BJ (cell line): ENCODE measurements at places on chromosomes 6 and 20. TPM values are rescaled to one million over a fixed set of nuclear protein-coding genes. Genes with fewer than 3 reads are reported as not detected.

GRCh38 chr6:118812970-118813369, 81.0 kb upstream of the ASF1A start:
- no peak for DNase-seq

Gene GPSM3
- polyA plus RNA-seq = 9.8 and 13.3 TPM in 2 replicates

GRCh38 chr6:130432838-130433237, 67.0 kb downstream of the TMEM200A start:
- DNase-seq = no peak

- no peak for DNase-seq
Measured at GRCh38 chr6:156779206-156780094, 2.3 kb downstream of the ARID1B start.

Gene ADAM33
- polyA plus RNA-seq = 53.8 and 82.6 TPM in 2 replicates

DNA sequence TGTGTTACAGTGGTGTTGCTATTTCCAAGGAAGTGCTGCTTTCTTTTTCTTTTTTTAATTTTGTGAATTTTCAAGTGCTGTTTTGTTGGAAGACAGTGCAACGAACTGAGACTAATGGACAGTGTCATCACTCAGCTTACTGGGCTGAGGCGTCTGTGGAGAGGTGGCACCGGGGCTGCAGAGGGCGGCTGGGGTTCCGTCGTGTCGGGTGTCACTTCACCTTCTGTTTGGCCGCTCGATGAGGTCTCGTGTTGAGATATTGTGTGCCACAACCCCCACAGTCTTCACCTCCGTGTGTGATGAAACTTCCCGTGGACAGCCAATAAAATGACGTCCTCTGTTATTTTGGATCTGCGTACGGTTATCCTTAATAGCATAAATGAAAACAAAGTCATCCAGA, 149.4 kb upstream of the SNX9 start:
- DNase-seq = no peak

Gene COL9A3
- 0.21 and 0.34 TPM in 2 replicates for polyA plus RNA-seq

DNA sequence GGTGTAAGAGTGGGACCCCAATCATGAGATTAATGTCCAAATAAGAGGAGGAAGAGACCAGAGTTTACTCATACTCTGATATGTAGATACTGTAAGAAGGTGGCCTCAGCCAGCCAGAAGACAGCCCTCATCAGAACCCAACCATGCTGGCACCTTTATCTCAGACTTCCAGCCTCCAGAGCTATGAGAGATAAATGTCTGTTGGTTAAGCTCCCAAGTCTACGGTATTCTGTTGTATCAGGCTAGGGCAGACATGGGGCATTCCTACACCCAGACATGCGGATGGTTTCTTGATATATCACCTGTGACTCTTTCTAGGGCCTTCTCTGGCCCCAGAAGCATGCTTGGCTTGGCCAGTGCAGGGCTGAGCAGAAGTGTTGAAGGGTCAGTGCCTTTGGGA, 247.4 kb upstream of the RIN2 start:
- no peak for DNase-seq

Gene B3GAT2
- polyA plus RNA-seq = 0.01 and 0.02 TPM in 2 replicates

DNA sequence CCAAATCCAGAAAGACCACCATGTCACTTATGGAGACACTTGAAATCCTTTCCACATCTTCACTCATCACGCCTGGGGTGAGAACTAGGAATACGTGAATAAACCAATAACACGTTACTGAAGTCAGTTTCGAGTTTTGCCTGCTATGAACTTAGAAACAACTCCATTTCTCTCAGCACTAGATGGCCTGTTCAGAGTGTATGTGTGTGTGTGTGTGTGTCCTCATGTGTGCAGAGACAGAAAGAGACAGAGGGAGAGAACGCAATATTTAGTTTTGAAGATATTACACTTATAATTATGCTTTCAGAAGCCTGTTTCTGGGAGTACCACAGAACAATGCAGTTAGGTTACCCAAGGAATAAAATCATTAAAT, 81.2 kb upstream of the CCN6 start:
- no peak for DNase-seq

- no peak for DNase-seq
Measured at GRCh38 chr20:31684153-31685015, 38.3 kb downstream of the BCL2L1 start.

DNA sequence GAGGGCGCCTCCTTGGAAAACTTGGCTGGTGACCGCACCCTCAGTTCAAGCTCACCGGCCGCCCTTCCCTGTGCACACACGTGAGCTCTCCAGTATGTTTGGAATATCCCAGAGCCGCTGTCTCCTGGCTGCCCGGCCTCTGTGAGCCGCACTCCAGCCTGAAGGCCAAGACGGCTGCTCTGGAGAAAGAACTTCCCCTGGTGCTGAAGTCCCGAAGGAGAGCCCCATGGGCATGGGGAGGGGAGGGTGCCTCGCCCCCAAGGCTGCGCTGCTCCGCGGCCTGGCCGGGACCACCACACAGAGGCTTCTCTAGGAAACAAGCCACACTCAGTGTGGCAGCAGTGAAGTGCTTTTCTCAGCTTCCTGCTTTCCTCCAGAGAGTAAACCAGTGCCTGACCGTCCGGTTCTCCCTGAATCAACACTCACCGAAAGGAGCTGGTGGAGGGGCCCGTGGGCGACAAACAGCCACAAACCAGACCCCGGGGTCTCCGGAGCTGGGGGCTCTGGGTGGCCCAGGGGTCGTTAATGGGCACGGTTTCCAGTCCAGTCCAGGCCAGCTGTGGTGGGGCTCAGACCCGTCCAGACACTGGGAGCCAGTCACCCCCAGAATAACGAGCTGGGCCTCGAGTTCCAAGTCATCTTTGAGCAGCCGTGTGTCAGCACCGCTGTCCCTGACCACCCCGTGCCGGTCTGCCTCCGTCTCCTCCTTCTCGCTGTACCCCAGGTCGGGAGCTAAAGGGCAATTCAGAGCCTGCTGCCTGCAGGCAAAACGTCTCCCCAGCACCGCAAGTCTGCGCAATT, 87.4 kb upstream of the BHLHE23 start:
- no peak for DNase-seq

DNA sequence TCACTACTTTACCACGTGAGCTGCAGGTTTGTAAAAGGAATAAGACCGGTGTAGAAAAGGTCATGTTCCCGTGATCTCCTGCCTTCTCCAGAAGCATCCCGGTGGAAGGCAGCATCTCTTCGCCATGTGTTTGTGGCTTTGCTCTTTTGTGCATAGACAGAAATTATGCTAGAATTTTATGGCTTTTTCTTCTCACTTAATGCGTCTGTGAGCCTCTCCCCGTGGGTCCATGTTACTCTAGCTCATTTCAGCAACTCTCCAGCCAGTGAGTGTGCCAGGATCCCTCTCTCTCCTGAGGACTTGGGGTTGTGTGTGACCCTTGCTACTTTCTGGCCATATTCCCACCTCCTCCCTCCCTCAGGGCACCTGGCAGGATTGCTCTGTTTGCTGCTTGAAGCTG, 289.5 kb downstream of the CDH4 start:
- DNase-seq = no peak

Gene BPIFB2
- polyA plus RNA-seq = not detected in 2 replicates

DNA sequence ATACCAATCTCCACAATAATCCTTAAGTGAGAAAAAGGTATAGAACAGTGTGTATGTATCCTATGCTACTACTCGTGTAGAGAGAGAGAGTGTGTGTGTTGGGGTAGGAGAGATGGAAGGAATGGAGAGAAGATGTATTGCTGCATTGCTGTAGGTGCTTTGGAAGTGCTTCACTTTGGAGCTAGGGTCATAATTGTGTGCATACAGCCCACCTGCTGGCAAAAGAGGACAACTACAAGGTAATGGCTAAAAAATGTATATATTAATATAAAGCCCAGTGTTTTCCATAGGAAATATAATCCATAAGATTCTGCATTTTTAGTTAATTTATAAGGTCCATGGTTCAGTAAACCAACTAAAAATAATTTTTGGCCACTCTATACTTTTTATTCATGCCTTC, 36.1 kb downstream of the SERAC1 start:
- no peak for DNase-seq

- peak; percentile 57 for DNase-seq
Measured at GRCh38 chr20:53708129-53708968, 114.7 kb upstream of the ZNF217 start.

GRCh38 chr6:13303668-13304017, 24.7 kb downstream of the TBC1D7 start:
- no peak for DNase-seq

DNA sequence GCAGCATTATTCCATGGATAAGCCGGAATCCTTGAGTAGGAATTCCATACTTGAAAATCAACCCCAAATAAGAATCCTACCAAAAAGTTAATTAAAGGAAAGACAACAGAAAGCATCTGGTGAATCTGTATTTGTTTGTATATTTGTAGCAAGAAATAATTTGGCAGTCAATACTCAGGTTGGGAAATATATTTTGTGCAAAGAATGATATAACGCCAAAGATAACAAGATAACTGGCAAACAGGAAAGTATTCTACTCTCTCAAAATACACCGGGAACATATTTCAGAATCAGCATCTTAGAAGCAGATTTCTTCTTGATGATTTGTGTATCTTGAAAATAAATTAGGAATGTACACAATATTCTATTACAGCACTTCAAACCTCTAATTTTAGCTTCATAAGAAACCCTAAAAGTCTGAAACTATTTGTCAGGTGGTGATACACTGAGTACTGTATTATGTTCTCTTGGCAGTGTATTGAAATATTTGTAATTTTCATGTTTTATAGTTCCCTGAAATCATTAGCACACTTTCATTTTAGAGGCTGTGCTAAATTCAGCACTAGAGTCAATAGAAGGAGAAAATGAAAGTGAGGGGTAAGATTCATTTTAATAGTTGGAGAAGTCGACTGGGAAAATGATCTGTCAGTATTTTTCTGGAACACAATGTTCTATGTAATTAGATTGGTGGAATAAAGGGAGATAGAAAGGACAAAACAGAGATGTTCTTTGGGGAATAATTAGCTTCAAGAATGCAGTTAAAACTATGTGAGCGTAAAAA, 879.7 kb upstream of the GJE1 start:
- no peak for DNase-seq

Gene MATN4
- polyA plus RNA-seq = 0.05 and 0.06 TPM in 2 replicates

Gene C6orf163
- polyA plus RNA-seq = 0.20 and 0.78 TPM in 2 replicates

- no peak for DNase-seq
Measured at GRCh38 chr6:142008781-142009180, 123.9 kb upstream of the GJE1 start.

GRCh38 chr6:4805553-4806336, 29.5 kb downstream of the CDYL start:
- DNase-seq = no peak

DNA sequence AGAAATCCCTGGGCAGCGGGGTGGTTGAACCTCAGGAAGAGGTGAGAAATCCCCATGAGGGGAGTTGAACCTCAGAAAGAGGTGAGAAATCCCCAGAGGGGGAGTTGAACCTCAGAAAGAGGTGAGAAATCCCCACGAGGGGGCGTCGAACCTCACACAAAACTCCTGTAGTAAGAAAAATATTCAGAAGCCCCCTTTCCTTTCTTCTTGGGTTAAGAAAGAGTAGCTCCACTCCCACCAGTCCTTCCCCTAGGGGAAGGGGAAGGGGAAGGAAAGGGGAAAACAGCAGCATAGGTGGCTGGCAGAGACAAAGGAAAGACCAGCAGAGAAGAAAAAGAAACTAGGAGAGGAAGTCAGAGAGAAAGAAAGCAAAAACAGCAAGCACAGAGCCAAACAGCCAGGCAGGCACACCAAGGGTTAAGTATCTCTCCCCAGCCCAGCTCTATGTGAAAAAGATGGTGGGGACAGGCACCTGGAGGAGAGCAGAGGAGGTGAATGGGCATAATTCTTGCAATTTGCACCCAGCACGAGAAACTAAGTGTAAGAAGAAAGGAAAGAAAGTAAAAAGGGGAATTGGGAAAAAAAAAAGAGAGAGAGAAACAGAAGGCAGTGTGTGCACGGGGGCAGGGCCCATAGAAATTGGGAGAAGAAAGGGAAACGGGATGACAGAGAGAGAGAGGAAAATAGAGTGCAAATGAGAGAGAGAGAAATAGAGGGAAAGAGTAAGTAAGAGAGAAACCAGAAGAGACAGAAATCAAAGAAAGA, 88.2 kb downstream of the PLG start:
- no peak for DNase-seq

Gene FAM83C
- not detected in 2 replicates for polyA plus RNA-seq

DNA sequence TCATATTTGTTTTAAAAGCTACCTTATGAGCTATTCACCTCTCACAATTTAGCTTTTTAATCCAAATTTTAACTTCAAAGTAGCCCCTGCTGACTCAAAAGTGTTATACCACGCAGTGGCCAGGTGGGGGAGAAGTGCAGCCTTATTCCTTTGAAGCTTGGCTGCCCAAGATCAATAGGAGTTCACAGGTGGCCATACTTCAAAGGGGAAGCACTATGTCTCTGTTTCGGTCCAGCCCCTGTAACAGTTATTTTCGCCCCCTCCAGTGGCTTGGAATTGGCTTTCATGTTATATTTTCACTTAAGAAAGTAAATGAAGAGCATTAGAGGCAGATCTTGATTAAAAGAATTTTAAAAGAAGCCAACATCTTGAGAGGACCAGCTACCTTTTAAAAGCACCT, 608.4 kb downstream of the EPHA7 start:
- no peak for DNase-seq

Gene PHF20
- 23.5 and 24.9 TPM in 2 replicates for polyA plus RNA-seq

DNA sequence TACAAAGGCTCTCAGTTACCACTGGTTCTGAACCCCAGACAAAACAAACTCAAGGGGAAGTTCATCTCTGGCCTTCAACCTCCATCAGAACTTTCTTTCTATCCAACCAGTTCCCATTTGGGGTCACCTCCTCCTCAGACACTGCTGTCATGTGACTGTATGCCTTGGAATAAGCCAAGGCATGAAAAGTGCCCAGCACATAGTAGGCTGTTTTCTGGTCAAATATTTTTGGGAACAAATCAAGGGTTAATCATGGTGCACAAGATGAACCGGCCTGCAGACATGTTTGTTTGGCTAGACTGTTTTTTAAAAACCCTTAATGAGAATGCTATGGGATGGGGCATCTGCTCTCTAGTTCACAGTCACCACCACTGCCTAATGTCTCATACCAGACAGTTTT, 48.9 kb upstream of the MRPS10 start:
- no peak for DNase-seq

Gene ADGRF1
- not detected in 2 replicates for polyA plus RNA-seq

DNA sequence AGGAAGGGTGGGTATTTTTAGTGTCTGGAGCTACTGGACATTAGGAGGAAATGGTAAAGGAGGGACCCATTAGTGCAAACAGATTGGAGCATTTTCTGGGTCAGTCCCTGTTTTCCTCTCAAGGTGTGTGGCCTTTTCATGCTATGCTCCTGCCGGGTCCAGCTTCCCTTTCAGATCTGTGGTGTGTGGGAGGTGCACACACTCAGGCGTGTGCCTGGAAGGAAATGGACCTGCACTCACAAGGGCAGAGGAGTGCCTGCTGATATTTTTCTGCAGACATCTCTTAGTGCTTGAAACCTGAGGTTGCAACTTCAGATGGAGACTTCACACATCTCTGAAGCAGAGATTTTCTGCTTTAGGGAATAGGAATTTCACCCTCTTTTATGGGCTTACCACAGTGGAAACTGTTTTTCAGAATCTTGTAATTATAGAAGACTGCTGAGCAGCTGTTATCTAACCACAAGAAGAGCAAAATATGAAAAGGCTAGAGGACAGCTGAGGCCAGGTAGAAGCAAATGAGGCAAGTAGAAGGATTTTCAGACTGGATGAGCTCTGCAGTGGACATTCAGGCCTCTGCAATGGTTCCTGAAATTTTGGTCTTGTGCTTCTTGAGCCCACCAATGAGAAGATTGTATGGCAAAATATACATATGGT, 764.3 kb downstream of the QKI start:
- no peak for DNase-seq

GRCh38 chr6:150573041-150573681, 26.5 kb upstream of the PLEKHG1 start:
- DNase-seq = no peak

GRCh38 chr6:112007805-112008204, 46.1 kb upstream of the CCN6 start:
- DNase-seq = no peak
